ENCODE measurements at places on chromosomes 7 and 10. TPM values are rescaled to one million over a fixed set of nuclear protein-coding genes. Genes with fewer than 3 reads are reported as not detected.

HEPACAM2 gene
- total RNA-seq: not detected

OGDHL gene
- 2.5 TPM for total RNA-seq

CD36 gene
- 1.7 TPM for total RNA-seq

RAMP3 gene
- not detected for total RNA-seq

SLC16A12 gene
- not detected for total RNA-seq

IGFBP3 gene
- 0.17 TPM for total RNA-seq

FEZF1 gene
- 12.7 TPM for total RNA-seq

MAGI2 gene
- 64.2 TPM for total RNA-seq

CRYGN gene
- total RNA-seq: not detected

SEMA3C gene
- 91.3 TPM for total RNA-seq

PKD2L1 gene
- 0.44 TPM for total RNA-seq

DPYSL4 gene
- 402 TPM for total RNA-seq

COL17A1 gene
- not detected for total RNA-seq

EBLN1 gene
- not detected for total RNA-seq

MACC1 gene
- total RNA-seq: 0.29 TPM

TLX1 gene
- 14.3 TPM for total RNA-seq

ERVW-1 gene
- total RNA-seq: not detected

SLC18A3 gene
- 21.5 TPM for total RNA-seq

ACTR3C gene
- total RNA-seq: not detected

IGF2BP3 gene
- 47.0 TPM for total RNA-seq

MYL10 gene
- total RNA-seq: not detected

DNAJC12 gene
- 54.7 TPM for total RNA-seq

TMEM196 gene
- 3.6 TPM for total RNA-seq

ANAPC16 gene
- total RNA-seq: 37.0 TPM

SPDYE8 gene
- not detected for total RNA-seq

COPS6 gene
- total RNA-seq: 77.4 TPM

SRRM3 gene
- total RNA-seq: 154 TPM

DNAH11 gene
- total RNA-seq: 0.22 TPM

MOSPD3 gene
- 37.1 TPM for total RNA-seq

SPOCK2 gene
- total RNA-seq: 362 TPM

SUN3 gene
- not detected for total RNA-seq

STYXL1 gene
- total RNA-seq: 41.8 TPM

PRKAR2B gene
- 14.6 TPM for total RNA-seq

CLEC5A gene
- not detected for total RNA-seq
